ENCODE measurements at places on chromosomes 5 and 9.

DNA sequence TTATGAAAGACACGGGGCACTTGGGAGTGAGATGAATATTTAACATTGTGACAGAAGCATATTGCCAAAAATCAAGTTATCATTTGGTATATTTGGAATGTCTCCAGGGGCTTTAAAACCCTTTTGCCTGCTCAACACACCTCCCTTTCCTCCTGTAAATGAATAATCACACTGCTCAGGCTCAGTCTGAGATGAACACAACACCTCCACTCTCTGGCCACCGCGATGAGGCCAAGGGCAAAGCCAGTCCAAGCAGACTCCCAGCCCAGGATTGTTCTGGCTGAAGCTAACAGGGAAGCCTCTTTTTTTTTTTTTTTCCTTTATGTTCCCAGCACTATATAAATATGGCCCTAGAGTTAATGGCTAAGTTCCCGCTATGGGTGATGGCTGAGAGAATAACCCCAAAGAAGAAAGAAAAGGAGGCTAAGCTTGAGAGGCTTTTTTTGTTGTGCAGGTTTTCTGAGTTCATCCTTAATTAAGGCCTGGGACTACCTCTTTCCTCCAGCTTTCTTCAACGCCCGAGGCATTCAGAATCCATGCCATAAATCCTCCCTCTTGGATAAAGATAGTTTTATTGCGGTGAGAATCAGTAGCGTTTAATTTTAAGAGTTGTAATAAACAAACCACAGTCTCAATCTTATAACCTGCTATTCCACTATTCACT is 10.5 kb upstream of the ERAP1 start:
- DNase-seq: no peak

DNA sequence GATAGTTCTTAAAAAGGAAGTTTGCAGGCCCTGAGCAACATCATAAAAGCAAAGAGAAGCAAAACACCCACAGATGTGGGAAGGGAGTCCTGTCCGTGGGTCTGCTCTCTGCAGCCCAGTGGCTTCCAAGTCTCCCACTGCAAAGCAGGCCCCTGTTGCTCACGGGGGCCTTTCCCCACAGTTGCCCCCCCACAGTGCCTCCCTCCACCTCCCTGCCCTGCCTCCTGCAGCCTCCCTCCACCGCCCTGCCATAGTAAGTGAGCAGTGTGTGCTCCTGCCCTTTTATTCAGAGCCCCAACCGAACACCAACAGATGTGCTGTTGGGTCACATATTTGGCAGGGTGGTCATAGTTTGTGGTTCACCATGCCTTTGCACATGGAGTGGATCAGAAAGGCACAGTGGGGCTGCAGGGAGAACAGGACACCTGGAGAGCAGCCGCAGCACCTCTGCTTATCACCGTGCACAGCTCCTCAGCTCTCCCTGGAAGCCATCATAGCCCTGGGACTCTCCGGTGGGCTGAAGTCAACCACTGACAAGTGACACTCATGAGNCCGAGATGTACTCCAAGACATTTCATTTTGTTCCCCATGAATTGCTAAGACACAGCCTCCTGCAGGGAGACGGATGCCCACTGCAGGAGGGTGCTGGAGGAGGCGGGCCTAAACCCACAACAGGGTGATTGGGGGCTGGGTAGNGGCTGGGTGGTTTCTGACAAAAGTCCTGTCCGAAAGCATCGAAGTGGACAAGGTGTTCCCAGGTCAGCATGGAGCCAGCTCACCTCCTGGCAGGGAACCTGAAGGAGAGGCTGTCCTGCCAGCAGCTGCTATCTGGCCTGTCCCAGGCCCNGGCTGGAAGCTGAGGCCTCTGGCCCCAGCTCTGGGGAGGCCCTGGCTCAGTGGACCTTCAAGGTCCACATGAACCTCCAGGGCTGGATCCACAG is 278.9 kb downstream of the GADD45G start:
- DNase-seq: no peak

GRCh38 chr5:55820488-55820887 is 30.7 kb upstream of the IL31RA start:
- no peak for DNase-seq

DNA sequence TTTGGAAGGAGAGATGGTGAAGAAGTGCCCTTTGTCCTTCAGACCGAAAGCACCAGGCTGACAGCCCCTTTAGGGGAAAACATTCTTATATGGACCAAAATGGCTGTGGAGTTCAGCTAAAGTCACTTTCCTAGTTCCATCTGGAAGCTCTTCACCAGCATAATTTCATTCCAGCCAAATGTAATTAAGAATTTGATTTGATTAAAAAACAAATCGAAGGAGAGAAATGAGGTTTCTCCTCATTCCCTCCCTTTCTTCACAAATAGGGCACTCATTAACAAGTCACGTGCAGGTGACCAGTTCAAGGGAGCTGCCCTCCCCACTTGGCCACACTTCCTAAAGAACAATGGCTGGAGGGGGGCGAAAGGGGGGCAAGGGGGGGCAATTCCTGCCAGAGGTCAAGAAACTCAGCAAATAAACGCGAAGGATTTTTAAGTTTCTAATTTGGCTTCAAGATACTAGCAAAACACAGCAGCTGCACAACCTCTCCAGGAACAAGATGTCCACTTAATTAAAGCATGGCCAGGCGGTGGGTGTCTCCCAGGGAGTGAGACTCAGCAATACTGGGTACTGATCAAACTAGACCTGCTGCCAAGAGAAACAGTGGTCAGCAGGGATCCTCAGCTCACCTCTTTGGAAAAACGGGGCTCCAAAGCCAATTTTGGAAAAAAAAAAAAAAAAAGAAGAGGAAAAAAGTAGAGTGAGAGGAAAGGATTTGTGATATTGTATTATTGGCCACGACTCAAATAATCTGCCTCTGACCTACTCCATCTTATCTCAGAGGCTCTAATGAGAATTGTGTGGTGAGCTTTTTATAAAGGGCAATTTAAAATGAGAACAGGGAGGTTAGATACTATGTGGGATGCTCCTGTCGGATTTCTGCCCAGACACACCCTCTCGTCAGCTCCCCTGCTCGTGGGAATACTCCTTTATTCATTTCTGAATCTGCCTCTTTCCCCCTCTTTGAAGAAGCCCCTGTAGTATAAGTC is 254.3 kb downstream of the ZSWIM6 start:
- DNase-seq: no peak

- no peak for DNase-seq
Observed at GRCh38 chr9:93465855-93466254, 12.5 kb upstream of the FAM120AOS start.

DNA sequence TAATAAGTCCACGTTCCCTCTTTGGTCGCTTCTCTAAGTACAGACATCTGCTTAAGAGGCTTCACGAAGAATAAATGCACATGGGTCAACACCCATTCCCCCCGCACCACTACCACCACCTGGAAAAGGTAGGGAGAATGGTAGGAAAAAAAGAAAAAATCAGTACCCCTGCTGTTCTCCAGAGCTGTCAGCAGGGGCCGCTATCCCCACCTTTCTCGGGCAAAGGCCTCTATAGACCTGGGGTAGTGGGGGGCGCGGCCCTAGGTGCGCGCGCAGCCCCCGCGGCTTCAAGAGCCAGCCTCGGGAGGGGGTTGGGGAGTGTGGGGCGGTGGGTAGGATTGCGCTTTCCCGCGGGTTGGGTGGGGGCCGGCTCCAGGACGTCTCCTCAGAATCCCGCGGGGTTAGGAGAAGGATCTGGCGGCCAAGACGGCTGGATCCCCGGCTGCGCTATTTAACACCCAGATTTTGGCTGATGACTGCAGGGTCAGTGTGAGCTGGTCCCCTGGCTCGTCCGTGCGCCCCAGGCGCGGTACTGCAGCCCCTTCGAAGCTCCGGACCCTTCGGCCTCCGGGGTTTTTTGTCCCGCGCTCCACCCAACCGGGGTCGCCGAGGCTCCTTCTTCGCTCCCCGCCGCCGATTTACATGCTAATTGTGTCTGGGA is 1.6 kb upstream of the SEMA6A start:
- peak; percentile 70 for DNase-seq
